ENCODE measurements at places on chromosomes 11 and 22.

DNA sequence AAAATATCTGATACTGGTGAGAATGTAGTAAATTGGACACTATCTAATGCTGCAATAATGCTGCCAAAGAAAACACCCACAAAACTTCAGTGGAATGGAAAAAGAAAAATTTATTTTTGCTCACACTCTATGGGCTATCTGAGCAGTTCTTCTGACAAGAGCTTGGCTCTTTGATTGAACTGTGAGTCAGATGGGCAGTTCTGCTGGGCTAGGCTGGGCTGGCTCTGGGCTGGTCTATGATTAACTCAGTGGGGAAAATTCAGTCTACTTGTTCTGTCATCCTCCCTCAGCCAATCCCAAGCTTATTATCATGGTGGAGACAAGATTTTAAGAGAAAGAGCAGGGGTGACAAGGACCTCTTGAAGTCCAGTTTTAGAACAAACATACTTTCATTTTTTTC lies 1404.8 kb downstream of the LRRC4C start:
- no peak for DNase-seq

GRCh38 chr22:33038836-33039235 lies 19.3 kb downstream of the SYN3 start:
- DNase-seq: no peak

DNA sequence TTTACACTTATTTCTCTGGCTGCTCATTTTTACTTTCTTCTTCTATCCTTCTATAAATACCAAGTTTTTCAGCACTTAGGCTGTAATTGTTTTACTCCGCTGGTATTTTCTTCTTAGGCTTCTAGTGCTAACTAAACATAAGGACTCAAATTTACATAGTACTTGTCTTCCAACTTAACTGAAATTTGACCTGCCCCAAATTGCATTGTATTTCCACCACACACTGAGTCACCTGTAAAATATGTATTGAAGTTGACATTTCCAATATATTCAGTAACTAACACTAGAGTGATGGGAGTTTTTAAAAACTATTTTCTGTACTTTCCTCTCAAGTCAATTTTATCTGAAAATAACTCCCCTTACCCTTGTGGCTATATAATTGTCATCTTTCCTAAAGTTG lies 1794.1 kb upstream of the RAG2 start:
- DNase-seq: peak; percentile 45

- peak; percentile 78 for DNase-seq
These were observed 3.5 kb upstream of the KRTAP5-6 start for GRCh38 chr11:1693327-1694063.

DNA sequence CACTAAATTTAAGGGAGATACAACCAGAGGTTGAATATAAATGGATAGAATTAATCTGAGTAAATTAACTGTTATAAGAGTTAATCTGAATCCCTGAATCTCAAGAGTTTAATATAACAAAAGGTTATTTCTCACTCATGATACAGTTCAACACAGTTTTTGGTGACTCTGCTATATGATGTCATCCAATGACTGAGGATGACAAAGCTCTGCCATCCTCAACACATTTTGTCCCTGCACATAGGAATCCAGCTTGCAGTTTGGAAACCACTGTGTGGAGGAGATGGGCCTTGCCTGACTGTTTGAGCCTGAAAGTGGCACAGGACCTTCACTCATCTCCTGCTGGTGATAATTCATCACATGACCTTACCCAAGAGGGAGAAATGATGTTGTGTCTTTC lies 121.0 kb upstream of the MPPED2 start:
- DNase-seq: no peak

GRCh38 chr11:44985721-44986120 lies 35.0 kb upstream of the TP53I11 start:
- no peak for DNase-seq

DNA sequence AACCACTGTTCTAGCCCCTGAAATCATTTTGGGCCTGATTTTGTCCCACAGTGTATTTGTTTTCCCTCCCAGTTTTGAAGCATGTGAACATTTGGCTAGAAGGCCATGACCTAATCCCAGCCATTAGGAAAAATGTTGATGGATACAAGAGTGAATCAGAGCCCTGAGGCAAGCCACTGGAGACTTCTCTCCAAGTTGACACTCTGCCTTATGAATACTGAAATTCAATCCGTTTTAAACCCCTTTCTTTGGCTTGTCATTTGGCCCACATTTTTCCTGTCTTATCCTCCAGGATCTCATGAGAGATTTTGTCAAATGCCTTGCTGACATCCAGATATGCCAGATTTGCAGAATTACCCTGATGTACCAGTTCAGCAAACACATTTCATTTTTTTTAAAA lies 158.8 kb downstream of the FAT3 start:
- DNase-seq: peak; percentile 84

DNA sequence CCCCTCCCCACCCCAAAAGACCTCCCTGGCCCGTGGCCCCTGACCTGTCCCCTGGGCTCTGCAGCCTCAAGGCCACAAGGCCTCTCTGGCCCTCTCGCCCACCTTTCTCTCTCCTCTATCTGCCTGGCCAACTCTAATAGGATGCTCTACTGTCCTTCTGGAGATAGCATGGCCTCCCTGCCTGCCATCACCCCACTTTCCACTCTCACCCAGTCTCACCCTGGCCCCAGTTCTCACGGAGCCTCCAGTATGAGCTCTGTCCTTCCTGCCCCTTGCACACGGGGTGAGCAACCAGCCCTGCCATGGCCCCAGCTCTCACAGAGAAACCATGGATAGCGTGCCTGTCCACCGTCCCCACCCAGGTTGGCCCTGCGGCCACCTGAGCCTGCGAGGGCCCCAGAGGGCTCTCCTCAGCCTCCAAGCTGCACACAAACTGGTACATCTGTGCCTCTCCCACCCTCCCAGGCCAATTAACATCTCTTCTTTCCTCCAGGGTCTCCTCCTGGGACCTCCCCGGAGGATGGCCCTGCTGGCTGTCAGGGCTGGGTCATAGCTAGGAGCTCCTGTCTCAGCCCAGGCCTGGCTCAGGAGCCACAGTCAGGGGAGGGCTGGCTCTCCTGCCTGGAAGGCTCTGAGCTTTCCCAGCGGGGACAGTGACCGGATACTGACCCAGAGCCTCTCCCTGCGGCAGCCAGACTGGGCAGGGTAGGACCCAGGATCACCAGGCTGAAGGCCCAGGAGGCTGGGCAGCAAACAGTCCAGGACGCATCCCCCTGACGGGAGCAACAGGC lies 22.3 kb downstream of the RTN4R start:
- peak; percentile 16 for DNase-seq

DNA sequence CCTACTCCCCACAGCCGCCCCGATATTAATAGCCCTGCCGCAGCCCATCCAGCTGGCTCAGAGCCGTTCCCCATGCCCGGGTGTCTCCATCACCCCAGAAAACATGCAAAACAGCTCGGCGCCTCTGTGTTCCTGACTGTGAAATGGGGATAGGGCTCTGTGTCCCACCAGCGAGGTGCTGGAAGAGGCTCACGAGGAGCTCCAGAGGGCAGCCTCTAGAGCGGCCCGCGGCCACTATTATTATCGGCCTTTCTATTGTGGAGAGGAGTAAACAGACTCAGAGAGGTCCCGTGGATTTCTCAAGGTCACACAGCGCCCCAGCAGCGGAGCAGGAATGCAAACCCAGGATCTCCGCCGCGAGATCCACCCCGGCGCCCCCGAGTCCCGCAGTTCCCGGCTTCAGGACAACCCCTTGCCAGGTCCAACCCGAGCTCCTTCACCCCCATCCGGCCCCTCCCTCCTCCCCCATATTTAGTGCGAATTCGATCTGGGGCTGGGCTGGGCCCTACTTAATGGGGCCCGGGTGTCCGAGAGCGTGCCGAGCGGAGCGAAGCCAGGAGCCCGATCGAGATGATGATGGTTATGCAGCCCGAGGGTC lies at the start of gene ACTN3:
TSS of gene ACTN3 (plus strand) at position 536 of the 598 bp plus-strand sequence. CDS start at position 571, 35 bp downstream.
- peak; percentile 57 for DNase-seq

GRCh38 chr11:41499429-41499828 lies 40.0 kb upstream of the LRRC4C start:
- peak; percentile 11 for DNase-seq

- no peak for DNase-seq
These were observed 305.4 kb downstream of the ST3GAL4 start for GRCh38 chr11:126660761-126661425.

DNA sequence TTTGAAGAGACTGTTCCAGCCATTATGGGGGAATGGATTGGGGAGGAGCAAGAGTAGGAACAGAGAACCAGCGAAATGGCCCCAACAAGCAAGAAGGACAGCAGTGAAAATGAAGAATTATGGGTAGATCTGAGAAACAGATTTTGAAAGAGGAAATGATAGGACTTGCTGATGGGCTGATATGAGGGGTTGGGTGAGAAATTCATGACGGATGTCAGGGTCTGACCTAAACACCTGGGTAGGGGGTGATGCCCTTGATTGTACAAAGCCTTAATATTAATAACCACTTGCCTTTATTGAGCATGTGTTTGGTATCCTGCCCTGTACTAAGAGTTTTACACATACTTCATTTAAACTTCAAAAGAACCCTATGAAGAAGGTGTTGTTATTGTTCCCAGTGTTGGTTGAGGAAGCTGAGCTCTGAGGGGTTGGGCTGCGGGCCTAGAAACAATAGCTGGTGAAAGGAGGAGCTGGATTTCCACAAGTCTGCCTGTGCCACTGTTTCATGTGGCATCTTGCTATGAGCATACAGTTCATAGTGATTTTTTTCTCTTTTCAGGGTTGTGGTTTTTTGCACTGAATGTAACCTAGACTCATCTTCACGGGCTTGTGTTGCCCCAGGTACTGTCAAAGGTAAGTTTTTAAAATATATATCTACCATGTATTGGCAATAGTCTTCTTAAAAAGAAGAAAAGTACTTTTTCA lies 61.1 kb upstream of the TNRC6B start:
- DNase-seq: no peak

- DNase-seq: no peak
These were observed 60.2 kb upstream of the WNT11 start for GRCh38 chr11:76266286-76267100.

DNA sequence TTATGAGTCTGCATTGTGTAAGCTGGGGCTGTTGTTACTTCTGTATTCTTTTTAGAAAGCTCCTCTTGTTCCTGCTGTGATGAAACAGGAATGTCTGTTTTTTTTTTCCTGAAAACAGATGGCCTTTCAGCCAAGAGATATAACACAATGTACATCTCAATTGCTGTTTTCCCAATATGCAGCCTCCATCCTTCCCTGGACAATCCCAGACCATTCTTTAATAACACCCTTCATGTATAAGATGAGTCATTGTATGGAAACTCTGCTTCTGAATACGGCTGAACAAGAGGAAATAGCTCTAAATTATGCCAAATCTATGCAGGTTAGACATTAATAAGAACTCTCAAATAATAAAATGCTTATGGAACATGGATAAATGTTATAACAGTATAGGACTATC lies 60.2 kb upstream of the LRRC4C start:
- DNase-seq: no peak

DNA sequence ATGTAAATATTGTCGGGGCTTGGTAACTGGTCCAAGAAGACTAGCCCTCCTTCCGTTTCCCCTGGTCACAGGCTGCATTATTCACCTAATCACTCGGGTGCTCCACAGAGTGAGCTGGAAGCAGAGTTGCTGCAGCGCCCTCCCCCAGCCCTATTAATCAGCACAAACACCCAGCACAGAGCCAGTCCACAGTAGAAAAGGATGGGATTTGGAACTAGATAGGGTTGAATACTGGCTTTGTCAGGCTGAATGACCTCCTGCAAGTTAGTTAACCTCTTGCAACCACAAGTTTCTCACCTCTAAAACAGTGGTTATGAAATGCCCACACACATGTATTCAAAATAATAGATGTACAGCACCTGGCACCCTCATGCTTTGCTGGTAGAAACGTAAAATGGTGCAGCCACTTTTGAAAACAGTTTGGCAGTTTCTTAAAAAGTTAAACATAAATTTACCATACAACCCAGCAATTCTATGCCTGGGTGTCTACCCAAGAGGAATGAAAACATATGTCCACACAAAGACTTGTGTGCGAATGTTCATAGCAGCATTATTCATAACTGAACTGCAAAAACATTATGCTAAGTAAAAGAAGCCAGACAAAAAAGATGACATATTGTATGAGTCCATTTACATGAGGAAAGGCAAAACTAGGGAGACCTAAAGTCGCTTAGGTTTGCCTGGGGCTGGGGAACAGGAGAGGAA lies 31.7 kb upstream of the APLP2 start:
- DNase-seq: peak; percentile 21

DNA sequence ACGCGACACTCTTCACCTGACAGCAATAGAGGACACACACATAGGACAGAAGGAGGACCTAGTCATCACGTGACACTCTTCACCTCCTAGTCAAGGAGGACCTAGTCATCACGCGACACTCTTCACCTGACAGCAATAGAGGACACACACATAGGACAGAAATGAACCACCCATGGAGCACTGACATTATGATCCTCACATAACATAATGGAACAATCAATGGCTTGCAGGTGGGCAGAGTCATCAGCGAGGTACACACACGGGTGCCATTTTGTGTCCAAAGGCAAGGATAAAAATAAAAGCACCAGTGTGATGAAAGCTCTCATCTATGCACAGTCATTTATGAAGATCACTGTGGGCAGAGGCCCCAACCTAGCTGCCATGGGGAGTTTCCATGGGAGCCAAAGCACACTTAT lies 354.7 kb downstream of the LARGE1 start:
- DNase-seq: no peak

DNA sequence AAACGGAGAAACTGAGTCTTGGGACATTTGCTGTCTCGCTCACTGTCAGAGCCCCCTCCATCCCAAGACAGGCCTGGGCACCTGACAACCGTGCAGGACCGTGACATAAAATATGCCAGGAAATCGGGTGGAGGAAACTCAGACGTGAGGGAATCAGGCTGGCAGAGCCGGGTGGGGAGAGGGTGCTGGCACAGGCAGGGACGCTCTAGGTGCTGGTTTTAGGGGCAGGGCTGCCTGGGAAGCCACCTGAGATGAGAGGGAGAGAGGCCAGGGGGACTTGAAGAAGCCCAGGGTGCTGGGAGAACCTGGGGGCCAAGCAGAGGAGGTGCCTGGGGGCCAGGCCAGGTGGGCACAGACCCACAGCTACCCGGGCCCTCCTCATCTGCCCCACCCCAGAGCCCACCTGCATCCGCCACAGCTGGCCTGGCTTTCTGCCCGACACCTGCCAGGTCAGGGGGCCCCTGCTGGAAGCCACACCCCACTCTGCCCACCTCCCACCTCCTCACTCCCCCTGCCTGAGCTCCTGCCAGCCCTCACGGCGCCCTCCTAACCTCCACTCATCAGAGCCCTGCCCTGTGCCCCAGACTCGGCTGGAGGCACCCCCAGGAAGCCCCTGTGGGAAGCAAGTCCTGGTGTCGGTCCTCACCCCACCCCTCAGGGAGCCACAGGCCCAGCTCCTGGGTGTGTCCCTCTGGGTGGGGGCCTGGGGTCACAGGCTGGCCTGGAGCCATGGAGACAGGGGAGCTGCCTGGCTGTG lies 27.3 kb upstream of the MUC5AC start:
- DNase-seq: no peak

GRCh38 chr11:57453543-57454177 lies 6.7 kb upstream of the RTN4RL2 start:
- no peak for DNase-seq
